Activated CD4-positive, alpha-beta memory T cell treated with anti-CD3 and anti-CD28 coated beads for 36 hours (primary cell): ENCODE measurements at places on chromosomes 2 and 18.

- DNase-seq = no peak
Measured at GRCh38 chr2:16617282-16618266, 48.1 kb downstream of the CYRIA start.

DNA sequence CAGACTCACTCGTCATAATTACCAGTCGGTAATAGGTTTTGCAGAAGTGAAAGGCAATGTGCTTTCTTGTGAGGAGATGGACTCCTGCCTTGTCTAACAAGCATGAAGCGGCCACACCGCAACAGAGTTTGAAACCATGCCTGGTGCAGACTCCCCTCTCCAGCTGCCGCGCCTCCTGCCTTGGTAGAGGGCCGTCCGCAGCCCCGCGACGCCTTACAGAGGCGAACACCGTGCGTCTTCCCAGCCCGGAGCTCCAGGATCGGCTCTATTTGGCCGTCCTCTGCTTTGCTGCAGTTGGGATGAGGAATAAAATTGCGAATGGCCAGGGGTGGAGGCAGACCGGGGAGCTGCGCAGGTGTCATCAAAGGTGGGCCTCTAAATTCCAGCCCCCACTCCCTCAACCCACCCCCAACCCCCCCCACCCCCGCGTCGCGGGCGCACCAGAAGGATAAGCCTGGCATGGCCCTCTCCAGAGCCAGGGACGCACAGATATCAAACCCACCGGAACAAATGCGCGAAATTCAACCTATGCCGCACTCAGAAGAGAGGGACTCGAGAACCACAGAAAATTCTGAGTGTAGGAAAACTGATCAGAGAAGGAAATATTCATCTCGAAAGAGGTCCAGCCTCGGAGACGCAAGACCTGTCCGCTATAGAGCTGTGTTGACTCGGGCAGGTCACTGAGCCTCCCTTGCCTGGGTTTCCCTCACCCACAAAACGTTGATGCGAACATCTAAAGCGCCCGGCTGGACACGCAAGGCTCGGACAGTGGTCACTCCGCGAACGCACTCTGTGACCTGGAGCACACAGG, 1.1 kb downstream of the TRABD2A start:
- DNase-seq = peak; percentile 49

- DNase-seq = no peak
Measured at GRCh38 chr2:173511357-173511756, 156.7 kb downstream of the CDCA7 start.

- DNase-seq = no peak
Measured at GRCh38 chr18:29076645-29077044, 899.7 kb upstream of the CDH2 start.

DNA sequence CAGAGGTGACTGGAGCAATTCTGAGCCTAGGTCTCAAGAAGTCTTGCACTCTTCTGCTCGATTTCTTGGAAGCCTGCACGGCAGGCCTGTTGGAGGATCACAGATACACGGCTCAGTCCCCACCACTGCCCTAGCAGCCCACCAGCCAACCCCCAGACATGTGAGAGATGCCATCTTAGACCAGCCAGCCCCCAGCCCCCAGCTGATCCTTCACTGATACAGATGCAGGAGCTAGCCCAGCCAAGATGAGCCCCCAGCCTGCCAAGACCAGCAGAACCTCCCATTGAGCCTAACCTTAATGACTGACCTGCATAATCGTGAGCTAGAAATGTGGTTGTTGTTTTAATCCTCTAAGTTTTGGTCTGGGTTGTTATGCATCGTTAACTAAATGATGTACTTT, 47.5 kb downstream of the INHBB start:
- DNase-seq = no peak

DNA sequence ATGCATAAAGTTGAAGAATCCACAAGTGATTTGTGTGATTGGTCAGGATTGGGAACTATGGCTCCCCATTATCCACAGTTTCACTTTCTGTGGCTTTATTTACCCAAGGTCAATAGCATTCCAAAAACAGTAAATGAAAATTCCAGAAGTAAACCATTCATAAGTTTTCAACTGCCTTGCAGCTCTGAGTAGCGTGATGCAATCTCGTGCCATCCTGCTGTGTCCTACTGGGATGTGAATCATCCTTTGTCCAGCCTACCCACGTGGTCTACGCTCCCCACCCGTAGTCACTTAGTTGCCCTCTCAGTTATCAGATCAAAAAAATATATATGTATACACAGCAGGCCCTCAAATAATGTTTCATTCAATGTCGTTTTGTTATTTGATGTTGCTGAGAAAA, 89.0 kb upstream of the DLGAP1 start:
- no peak for DNase-seq

DNA sequence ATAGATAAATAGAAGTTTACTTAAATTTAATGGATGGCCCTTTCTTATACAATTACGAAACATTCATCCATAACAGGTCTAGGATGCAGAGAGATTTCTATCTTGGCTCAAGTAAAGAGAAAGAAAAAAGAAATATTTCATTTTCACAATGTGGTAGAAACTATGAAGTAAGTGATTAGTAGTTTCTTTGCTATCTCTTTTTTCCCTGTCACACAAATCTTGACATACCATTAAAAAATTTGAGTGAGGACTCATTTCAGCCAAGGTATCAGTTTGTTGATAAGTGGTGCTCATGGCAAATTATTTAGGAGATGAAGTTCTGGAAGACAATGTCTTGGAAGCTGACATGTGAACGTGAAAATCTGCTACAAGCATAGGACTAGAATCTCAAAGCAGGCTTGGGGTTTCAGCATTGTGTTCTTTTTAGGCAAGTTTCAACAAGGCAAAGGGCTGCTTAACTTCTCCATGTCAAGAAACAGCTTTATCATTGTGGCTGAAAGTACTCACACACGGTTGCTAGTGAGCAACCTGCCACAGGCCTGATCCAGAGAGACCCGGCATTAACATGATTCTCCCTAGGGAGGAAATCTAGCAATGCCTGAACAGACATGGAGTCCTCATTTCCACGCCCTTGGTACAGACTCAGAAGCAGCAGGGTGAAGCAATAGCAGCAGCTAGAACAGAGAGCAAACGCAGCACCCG, 414.6 kb downstream of the DLGAP1 start:
- DNase-seq = no peak

DNA sequence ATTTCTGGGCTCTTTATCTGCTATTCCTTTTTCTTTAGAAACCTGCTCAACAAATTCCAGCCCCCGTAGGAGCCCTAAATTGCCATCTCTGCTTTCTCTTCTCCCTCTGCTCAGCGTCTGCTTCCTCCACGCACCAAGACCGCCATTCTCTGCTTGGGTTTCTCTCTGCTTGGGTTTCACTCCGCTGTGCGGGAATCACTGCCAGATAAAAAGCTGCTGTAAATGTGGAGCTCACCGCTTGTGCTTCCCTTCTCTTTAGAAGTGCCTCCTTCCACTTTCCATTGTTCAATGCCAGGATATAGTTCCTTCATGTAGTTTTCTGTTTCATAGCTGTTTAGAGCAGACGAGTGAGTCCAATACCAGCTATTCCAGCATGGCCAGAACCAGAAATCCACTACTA, 45.9 kb downstream of the TMEM237 start:
- DNase-seq = no peak

GRCh38 chr2:2662037-2662846, 331.2 kb upstream of the MYT1L start:
- DNase-seq = no peak

- peak; percentile 3 for DNase-seq
Measured at GRCh38 chr2:70957798-70958197, 20.6 kb upstream of the ANKRD53 start.

DNA sequence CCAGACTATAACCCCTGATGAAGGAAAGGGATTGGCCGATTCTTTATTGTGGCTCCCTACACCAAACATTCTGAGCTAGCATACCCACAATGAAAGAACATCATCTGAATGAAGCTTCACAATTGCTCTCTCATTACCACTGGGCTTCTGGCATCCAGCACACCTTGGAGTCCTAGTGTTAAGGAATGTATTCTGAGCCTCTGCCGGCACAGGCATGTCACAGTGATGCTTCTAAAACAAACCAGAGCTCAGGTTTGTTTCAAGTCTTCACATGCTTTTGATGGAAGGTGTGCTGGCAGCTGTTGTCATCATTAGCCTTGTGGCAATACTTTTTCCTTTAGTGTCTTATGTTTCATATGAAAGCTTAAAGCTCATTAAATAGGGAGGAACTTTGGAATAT, 76.3 kb upstream of the RBBP8 start:
- no peak for DNase-seq

- DNase-seq = no peak
Measured at GRCh38 chr2:215973954-215974699, 39.2 kb downstream of the MREG start.

DNA sequence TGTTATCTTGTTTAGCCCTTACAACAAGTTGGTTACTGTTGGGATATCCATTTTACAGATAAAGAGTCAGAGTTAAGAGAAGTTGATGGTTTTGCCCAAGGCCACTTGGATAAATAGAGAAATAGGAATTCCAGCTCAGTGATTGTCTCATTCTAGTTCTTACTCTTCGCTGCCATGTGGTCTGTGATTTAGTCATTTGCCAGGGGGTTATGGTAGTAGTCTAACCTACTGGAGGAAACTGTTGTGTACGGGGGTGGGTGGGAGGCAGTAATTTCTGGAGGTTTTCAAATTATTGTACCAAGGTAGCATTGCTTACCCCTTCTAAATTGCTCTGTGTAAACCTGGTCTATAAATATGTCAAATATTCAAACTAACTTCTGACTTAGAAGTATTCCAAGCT, 110.4 kb downstream of the MAP2 start:
- DNase-seq = no peak

DNA sequence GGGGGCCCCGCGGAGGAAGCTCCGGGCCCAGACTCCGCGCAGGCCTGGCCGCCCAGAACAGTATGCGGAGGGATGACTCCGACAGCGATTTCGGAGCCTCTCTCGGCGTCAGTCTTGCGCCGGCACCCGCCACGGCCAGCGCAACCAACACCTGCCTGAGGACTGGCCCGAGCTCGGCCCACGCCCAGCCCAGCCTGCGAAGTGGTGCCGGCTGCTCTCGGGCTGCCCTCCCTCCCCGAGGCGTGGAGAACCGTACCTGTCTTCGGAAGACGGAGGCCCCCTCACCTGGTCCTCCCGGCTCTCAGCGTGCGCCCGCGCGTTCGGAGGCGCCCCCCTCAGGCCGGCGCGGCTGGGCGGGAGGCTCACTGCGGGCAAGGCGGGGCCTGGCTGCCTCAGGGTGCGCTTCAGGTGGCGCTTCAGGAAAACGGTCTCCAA, at the start of gene M1AP:
Gene M1AP, minus strand, starts transcription at position 322 of the 435 bp plus-strand sequence. CDS start 8,055 bp downstream, outside the sequence.
- DNase-seq = no peak

GRCh38 chr18:23158058-23158457, 22.8 kb downstream of the CABLES1 start:
- DNase-seq = no peak

- no peak for DNase-seq
Measured at GRCh38 chr2:197297772-197298318, 12.7 kb downstream of the ANKRD44 start.

GRCh38 chr2:130720528-130720927, 8.3 kb upstream of the GPR148 start:
- DNase-seq = no peak

GRCh38 chr2:61759718-61760117, 94.1 kb downstream of the FAM161A start:
- no peak for DNase-seq

- DNase-seq = no peak
Measured at GRCh38 chr2:158291544-158292180, 164.9 kb downstream of the CCDC148 start.

DNA sequence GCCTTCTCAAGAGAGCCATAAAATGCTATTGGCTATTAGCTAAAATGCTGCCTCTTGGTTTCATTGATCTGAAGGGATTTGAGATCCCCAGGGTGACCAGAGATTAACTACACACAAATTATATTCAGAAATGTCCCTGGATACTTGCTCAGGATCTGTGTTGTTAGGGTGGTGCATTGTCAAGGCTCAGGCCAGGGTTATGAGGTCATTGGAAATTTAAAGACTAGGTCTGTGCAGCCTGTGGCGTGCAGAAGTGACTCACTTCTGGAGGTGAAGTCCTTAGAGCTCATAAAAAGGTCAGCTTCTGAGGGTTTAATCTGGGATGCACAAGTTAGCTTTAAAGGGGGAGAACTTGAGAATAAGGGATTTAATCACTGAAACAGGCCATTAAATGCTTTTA, 23.5 kb downstream of the LRRTM1 start:
- DNase-seq = no peak

DNA sequence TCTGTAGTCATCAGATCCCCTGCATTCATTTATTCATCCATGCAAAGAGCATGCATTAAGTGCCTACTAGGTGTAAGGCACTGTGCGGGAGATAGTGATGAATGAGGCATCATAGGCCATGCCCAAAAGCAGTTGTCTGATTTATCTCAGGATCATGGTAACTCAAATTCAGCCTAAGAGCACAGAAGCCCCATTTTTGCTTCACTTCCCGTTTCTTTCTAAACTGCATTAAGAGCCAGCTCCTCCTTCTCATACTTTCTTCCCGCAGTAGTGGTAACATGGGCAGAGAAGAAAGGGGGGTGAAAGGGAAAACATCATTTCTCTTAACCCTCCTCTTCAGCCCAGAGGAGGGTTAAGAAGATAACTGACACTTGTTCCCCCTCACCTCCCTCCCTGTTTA, 2.9 kb downstream of the GPR45 start:
- DNase-seq = no peak

DNA sequence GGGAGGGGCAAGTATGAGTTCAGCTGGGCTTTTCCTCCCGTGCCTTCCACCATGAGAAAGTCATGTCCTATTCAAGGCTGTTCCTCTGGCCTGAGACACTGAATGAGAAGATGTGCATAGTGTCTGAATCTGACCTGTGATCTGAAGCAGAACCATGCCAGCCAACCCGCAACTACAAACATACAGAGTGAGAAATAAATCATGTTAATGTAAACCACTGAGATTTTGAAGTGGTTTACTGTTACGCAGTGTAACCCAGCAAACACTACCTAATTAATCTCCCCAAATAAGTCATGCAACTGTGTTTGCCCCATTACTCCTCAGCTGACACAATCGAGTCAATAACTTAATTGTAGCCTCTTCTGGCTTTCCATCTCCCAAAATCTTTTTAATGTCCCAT, 49.2 kb downstream of the METTL4 start:
- DNase-seq = no peak

GRCh38 chr2:232960862-232961261, 52.2 kb downstream of the NGEF start:
- DNase-seq = no peak

DNA sequence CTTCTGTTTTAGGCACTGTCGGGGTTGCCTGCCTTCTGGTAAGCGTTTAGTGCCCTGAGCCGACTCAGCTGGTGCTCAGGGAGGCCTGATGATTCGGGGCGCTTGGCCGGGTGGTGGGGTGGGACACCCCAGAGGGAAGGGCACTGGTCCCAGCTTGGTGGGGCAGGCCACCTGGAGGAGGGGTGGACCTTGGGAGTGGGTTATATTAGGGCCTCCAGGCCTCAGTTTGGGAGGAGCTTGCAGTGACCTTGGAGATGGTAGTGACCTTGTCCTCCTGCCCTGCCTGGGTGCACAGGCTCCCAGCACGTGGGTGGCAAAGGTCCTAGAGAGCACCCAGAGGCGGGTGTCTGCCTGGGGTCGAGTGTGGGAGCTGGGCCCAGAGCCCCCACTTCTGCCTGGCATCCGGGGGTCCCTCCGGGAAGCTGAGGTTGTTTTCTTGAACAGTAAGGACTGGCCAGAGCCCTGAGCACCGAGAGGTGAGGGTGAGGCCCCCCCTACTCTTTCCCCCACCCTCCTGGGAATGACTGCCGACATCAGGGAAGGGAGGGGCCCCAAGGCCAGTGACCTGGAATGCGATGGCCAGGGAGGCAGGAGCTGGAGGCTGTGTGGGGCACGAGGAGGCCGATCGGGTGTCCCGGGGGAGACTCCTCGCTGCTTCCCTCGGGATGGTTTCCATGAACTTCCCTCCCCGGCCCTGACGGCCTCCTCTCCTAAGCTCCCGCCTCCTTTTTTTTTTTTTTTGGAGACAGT, 61.3 kb downstream of the HPCAL1 start:
- DNase-seq = no peak
